ENCODE measurements at places on chromosomes 2 and 18.

DNA sequence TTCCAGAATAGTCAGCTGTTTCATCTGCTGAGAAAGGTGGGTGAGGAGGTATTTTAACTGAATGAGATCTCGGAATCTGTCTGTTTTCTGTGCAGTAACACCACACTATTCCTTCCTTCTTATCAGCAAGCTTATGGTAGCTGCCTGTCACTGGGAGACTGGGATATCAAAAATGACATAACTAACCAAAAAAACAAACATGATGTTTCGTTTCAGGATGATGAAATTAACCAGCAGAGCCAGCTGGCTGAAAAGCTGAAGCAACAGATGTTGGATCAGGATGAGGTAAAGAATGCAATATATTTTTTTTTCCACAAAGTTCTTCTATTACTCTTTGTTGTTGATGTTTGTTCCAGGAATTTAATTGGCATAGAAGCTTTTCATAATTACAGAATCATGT is 59.8 kb upstream of the LYPD6B start:
- no peak for DNase-seq

DNA sequence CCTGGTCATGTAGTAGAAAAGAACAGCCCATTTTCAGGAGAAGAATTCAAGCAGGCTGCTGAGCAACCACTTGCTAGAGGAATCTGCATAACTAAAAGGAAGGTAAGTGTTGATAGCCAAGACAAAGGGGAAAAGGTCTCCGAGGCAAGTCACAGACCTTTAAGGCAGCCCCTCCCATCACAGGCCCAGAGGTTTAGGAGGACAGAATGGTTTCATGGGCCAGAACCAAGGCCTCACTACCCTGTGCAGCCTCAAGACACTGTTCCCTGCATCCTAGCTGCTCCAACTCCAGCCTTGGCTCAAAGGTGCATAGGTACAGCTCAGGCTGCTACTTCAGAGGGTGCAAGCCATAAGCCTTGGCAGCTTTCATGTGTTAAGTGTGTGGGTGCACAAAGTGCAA is 238.6 kb upstream of the CYP26B1 start:
- DNase-seq, result no peak

DNA sequence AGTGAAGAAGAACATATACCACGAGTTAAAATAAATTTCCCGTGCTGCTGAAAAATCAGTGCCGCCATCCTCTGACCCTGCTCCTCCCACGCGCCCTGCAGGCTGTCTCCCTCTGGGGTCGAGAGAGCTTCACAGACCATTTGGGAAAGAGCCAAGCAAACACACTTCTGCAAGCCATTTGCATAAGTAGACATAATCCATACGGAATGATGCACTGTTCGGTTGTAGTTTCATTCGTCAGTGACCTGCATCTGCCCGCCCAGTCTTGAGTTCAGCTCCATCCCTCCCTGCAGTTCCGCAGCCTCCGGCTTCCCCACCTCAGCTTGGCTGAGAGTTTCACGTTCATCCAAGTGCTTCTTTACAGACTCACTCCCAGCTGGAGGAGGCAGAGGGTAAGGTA is 69.6 kb downstream of the TRAPPC12 start:
- no peak for DNase-seq

- no peak for DNase-seq
Observed at GRCh38 chr2:67186326-67186725, 210.8 kb upstream of the ETAA1 start.

DNA sequence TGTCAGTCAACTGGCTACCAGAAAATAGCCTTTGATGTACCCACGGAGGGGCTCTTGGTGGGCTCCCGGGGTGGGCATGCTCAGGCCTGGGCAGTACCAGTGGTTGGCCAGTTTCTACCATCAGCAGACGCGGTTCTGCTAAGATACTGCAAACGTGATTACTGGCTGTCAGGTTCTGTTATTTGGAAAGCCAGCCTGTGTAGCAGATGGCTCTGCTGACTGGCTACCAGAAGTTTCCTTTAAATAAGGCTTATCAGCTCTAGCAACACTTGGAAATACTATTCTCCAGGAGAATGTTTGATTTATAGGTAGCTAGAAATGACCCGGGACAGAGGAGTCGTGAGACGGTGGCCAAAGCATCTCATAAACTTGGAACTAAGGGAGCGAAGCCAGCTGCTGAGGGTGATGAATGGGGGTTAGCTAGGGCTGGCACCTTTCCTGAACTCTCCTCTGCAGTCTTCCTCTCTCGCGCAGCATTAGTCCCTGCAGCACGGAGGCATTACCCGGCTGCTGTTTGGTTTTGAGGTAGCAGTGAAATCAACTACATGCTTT is 171.9 kb downstream of the AGAP1 start:
- no peak for DNase-seq

DNA sequence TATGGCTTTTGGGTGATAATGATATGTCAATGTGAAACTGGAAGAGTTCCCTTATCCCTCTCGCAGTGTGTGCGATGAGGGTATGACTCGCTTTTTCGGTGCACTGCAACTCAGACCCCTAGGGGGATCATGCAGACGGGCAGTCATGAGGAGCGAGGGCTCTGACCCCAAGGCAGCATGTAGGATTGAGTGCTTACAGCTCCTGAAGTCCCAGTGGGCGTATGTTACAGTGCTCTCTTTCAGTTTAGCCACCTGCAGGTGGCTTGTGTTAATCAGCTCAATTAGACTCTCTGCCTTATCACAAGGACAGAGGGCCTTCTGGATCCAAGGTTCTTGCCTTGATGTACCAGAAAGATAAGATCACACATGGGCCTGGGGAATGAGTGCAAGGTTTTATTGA is 1269.9 kb upstream of the GYPC start:
- no peak for DNase-seq

DNA sequence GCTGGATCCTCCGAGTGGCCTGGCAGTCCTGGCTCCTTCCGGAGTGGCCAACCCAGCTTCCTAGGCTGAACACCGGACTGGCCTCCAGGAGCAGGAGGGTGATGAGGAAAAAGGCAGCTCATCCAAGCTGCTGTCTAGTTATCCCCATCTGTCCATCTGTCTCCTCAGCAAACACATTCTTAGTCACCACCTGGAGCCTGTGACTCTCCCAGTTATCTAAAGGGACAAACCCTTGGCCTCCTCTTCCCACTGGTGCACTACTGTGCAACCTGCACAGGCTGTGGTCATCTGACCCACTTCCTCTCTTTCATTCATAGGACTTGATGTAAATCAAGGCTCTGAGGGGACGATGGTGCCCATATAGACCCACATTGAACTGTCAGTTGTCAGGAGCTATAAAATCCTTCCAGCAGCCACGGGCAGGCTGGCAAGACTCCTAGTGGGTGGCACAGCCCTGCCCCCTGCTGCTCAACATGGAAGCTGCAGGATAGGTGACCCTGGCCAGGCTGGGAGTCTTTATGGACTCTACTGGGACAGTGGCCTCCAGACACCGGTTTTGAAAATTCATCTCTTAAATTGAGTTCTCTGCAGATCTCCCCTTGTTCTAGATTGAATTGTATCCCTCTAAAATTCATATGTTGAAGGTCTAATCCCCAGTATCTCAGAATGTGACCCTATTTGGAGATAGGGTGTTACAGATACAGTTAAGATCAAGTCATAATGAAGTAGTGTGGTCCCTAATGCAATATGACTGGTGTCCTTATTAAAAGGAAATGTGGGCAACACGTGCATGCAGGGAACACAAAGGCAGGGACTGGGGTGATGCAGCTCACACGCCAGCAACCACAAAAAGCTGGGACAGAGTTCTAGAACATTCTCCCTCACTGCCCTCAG is 29.3 kb upstream of the DUSP2 start:
- peak; percentile 39 for DNase-seq

DNA sequence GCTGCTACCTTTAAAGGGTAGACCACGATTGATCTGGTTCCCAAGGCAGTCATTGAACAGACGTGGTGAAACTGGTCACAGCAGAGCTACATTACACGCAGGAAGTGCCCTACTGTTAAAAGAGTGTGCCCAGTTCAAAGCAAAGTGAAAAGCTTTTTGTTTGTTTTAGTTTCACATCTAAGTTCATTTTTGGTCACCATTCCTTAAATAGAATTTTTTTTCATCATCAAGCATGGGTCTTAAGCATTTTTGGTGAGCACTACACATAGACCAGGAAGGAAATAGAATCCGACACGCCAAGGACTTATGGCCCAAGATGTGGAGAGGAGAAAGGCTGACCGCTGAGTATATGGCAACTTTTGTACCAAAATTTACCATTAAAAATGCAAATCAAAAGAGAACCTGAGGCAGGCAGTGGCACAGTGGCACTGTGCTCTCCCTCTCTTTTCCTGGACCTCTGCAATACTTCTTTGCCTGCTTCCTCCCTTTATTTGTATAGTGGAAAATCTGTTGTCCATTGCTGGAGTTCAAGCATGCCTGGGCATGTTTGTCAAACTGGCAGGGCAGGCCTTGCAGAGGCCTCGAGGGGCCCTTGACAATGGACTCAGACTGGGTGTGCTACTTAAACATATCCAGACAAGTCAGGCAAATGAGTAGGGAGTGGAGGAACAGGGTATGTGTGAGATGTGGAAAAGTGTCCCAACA is 42.6 kb upstream of the HNRNPA3 start:
- DNase-seq, result no peak

DNA sequence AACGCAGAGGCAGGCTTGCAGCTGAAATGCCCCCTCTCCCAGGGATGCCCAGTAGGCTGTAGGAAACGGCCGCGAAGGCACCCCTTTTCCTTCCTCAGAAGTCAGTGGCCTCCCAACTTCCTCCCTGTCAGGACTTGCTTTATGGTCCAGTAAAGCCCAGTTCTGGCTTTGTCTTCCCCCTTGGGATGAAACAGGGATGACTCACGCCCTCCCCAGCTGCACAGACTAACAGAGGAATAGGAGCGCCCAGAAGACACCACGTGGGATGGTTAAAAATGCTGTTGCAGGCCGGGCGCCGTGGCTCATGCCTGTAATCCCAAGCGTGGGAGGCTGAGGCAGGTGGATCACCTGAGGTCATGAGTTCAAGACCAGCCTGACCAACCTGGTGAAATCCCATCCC is 6.9 kb downstream of the CREG2 start:
- DNase-seq, result no peak

GRCh38 chr2:136005462-136006196 is 20.2 kb upstream of the DARS1 start:
- DNase-seq, result no peak

DNA sequence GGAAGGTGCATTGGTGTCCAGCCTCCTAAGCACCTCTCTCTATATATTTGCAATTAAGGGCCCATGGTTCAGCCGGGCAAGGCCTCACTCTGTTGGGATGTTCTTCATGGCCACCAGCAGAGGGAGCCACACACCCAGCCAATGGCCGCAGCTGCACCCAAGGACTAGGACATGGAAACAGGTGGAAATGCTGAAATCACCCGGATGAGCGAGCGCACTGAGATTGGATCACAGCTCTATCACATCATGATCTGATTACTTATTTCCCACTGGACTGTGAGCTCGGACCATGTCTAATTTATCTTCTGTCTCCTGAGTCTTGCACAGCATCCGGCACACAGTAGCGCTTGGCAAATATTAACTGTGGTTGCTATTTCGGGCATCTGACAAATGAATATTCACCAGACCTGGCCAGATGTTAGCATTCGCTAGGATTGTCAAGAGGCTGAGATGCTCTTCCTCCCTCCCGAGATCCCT is 31.2 kb downstream of the KIF3C start:
- DNase-seq, result peak; percentile 54

DNA sequence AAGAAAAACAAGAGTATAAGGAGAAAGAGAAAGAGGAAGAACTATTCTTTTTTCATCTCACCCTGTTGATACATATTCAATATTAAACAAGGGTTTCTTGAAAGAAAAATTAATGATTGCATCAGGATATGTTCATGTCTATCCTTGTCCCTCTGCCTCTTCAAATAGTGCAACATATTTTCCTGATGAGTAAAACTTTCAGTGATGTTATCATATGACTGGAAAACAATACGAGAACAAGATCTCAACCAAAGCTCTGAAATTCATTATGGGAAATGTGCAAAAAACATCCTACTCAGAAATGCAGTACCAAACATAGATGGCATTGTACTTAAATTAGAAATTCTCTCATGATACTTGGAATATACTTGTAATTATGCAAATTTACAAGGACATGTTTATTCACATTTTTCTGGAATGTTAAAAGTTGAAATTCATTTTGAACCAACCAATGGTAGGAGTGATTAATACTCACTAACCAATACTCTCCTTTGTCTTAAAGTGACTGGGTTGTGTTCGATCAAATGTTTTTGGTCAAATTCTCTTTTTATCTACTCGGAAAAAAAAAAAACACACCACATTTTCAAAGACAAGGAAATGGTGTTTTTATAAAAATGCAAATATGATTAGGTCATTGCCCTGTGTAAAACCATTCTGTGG is 148.9 kb upstream of the GULP1 start:
- DNase-seq, result no peak

- DNase-seq, result no peak
Observed at GRCh38 chr18:76471593-76471992, 23.4 kb downstream of the ZNF516 start.

GRCh38 chr2:8121826-8122513 is 559.9 kb upstream of the ID2 start:
- no peak for DNase-seq

GRCh38 chr2:128792476-128793054 is 473.9 kb upstream of the HS6ST1 start:
- no peak for DNase-seq

- DNase-seq, result no peak
Observed at GRCh38 chr2:42104621-42105020, 56.8 kb downstream of the PKDCC start.

GRCh38 chr2:119753041-119753929 is 6.4 kb upstream of the PTPN4 start:
- no peak for DNase-seq

GRCh38 chr2:195638750-195639149 is 18.3 kb upstream of the SLC39A10 start:
- no peak for DNase-seq

DNA sequence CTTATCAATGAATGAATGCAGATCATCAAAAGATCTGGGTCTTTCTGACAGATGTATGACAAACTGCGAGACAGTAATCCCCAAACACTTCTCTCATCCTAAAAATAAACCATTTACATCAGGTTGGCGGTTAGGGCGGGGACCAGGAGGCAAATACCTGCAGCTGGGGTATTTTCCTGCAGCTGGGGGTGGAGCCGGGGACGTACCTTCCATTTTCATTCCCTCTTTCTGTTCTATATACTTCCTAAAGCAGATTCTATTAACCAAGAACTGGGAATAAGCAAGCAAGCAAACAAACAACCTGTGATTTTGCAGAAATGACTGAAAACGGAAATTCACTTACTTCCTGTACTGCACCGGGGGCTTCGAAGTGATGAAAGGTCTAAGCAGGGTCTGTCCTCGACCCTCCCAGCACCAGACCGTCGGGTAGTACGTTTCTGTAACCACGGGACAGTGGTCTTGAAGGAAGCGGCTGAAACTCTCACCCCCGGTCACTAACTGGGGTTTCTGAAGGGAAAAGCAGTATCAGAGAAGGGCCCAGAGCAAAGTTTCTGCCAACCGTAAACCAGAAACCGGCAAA is 1.2 kb downstream of the ABHD3 start:
- no peak for DNase-seq
